ENCODE measurements at places on chromosomes 2 and 18.

DNA sequence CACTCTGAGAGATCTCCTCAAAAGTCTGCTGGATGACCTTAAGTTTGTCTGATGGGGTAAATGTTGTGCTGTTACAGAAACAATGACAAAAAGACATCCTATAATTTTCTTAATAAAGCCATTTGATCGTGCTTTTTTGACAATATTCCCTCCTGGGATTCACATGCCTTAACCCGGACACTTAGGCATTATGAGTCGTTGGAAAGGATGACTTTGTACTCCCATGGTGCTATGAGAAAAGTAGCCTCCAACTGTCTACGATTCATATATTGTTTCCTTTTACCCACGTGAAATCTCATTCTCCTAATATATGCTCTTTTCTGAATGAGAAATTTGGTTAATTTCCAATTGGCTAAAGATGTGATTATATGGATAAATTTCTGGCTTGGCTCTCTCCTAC, 6.1 kb upstream of the MPP4 start:
- no peak for DNase-seq

DNA sequence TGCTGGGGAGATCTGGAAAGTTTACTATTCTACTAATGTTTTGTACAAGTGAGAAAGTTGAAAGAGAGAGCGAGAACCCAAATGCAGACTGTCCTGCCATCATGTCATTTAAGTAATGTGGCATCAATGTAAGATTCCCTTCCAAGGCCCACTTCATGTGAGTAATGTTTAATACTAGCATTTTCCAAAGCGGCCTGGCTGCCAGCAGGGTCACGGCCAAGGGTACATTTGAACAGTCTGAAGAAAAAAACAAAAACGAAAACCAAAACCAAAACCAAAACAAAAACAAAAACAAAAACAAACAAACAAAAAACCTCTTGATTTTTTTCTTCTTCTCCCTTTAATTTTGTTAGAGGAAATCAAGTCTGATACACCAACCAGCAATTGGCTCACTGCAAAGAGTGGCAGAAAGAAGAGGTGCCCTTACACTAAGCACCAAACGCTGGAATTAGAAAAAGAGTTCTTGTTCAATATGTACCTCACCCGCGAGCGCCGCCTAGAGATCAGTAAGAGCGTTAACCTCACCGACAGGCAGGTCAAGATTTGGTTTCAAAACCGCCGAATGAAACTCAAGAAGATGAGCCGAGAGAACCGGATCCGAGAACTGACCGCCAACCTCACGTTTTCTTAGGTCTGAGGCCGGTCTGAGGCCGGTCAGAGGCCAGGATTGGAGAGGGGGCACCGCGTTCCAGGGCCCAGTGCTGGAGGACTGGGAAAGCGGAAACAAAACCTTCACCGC, 2.2 kb downstream of the HOXD10 start:
- no peak for DNase-seq

DNA sequence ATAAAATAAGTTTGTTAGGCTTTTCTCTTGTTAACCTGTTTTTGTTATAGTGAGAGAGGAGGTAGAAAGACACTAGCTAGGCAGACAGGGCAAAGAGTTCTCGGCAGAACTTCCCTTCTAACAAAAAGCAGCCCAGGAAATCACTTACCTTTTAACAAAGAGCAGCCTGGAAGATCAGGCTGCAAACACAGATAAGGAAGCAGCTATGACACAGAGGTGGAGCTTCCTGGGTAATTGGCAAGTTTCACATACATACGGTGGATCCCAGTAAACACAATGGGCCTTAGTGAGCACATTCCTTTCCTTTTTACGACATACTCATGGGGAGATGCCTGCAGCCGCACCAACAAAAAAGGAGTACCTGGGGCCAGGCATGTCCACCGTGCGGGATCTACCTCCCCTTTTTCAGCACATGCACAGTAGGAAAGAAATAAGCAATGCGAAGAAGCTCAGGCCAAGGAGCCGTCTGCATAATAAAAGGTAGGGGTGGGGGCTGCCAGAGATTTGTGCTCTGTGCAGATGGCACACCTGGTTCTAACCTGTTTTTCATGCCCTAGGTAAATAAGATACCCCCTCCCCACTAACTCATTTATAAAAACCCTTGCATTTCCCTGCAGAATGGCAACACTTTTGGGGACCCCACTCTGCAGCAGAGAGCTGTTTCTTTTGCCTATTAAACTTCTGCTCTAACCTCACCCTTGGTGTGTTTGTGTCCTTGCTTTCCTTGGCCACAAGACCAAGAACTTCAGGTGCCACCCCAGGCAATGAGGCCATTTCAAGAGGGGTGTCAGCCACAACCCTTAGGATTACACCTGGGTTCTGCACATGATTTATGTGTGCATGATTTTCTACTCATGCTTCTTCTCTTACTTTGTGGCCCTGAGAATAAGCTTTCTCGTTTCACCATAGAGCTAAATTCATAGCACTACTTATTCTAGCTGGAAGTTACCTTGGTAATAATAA, 26.5 kb downstream of the MDH1 start:
- DNase-seq, result no peak

DNA sequence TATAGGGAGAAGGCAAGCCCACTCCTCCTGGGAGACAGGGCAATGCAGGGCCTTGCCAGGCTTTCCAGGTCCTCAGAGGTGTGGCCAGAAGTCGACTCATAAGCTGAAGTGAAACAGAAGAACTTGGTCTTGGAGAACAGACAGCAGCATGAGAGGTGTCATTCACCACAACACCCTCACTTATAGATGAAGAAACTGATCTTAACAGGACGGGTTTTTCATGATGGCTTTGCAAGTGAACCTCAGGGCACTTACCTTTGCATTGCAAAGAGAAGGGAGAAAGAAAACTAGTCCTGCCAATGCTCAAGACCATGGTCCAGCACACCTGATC, 198.8 kb downstream of the CYRIA start:
- DNase-seq, result no peak

DNA sequence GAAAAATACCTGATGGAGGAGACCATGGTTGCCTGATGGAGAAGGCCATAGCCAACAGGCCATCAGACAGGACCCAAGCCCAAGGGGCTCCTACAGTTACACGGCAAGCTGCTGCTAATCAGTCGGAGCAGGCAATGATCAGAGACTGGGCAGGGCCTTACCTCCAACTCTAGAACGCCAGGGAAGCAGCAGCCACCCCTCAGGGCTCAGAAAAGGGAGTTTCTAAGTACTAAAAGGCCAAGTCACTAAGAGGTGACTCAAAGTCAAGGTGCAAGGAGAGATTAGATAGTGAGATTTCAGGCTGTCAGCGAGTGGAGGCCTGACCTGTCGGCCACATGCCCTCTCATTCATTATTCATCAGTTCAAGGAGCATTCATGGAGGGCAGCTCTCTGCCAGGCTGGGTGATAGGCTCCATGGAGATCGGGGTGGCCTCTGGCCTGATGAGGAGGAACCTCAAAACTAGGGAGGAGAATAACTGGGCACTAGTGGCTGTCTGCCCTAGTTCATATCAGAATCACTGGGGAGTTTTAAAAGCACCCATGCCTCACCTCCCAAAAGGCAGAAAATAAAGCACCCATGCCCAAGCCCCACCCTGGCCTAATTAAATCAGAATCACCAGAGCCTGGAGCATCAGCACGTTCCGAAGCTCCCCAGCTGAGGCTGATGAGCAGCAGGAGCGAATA, 3.6 kb downstream of the VIL1 start:
- no peak for DNase-seq

DNA sequence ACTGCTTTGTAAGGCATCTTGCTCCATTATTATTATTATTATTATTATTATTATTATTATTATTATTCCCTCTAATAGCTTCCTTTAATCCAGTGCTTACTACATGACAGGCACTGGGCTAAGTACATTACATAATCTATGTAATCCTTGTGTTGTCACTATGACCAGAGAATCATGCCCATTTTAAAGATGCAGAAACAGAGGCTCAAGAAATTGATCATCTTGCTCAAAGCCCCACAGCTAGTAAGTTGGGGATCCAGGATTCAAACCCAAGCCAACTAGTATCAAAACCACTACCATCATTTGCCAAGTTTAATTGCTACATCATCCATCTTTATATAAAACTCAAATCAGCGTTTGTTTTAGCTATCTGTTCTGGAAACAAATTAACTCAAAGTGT, 594 bp upstream of the NGEF start:
- no peak for DNase-seq

DNA sequence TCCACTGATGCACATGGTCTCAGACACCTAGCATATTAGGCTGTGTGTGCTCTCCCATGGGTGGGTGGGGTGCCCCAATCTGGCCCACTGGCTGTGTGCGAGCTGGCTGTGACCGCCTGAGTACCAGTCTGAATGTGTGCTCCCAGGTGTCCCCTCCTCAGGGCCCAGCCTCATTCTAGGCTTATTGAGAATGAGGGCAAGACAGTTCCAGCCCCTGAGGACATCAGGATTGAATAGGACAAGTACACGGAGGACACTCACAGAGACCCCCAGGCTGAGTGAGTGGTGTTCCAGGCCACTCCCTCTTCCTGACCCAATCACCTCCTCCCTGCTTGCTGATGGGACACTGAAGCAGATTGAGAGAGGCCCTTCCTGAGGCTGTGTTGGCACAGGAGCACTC, 116.1 kb upstream of the RAB6C start:
- DNase-seq, result no peak

DNA sequence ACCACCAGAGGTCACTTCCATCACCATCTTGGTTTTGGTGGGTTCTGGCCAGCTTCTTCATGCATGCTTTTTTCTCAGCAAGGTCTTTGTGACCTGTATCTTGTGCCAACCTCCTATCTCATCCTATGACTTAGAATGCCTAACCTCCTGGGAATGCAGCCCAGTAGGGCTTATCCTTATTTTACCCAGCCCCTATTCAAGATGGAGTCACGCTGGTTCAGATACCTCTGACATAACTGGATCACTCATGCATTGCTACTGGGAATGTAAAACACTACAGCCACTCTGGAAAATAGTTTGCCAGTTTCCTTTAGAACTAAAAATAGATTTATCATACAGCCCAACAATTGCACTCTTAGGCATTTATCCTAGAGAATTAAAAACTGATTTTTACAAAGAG, 219.2 kb downstream of the IRS1 start:
- no peak for DNase-seq

DNA sequence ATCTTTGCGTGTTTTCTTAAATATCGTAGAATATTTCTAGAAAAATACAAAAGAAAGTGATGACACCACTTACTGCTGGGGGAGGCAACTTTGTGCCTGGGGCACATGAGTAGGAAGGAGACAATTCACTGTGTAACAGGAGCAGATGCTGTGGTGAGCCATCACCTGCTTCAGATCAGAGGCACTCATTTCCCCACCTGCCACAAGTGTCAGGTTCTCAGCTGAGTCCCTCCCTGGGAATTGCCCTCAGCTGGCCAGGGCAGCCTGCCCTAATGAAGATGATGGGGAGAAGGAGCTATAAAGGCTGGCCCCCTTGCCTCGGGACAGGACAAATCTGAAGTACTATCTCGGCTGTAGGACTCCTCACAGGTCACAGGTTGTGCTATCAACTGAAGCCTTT, 322.8 kb downstream of the STK39 start:
- DNase-seq, result no peak

GRCh38 chr18:49481317-49481716, 5.7 kb downstream of the C18orf32 start:
- no peak for DNase-seq

- no peak for DNase-seq
These were observed 583.4 kb downstream of the ZEB2 start for GRCh38 chr2:143936538-143936847.

DNA sequence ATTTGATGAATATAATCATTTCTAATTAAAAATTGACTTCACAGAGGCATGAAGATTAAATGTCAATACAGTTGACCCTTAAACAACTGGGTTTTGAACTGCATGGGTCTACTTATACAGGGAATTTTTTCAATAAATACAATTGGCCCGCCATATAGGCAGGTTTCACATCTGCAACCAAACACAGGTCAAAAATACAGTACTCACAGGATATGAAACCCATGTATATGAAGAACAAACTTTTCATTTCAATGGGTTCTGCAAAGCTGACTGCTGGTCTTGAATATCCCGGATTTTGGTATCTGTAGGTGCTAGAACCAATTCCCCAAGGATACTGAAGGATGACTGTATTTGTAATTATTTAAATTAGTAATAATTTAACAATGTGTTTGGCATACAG, 555.6 kb downstream of the EPHA4 start:
- no peak for DNase-seq

DNA sequence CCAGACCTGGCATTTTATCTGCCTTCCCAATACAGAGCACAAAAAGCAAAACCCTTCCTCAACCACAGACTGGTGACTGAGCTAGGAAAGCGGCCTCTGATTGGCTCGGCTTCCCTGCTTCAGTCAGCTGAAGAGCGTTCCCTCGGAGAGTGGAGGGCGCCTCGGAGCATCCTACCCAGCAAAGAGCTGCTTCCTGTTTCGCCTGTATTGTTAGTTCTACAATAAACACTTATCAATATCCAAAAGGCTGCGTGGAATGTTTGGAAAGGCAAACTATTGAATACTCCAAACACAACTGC, 125.0 kb downstream of the CACNB4 start:
- no peak for DNase-seq

- DNase-seq, result no peak
These were observed 191.1 kb upstream of the REV1 start for GRCh38 chr2:99680946-99681345.

DNA sequence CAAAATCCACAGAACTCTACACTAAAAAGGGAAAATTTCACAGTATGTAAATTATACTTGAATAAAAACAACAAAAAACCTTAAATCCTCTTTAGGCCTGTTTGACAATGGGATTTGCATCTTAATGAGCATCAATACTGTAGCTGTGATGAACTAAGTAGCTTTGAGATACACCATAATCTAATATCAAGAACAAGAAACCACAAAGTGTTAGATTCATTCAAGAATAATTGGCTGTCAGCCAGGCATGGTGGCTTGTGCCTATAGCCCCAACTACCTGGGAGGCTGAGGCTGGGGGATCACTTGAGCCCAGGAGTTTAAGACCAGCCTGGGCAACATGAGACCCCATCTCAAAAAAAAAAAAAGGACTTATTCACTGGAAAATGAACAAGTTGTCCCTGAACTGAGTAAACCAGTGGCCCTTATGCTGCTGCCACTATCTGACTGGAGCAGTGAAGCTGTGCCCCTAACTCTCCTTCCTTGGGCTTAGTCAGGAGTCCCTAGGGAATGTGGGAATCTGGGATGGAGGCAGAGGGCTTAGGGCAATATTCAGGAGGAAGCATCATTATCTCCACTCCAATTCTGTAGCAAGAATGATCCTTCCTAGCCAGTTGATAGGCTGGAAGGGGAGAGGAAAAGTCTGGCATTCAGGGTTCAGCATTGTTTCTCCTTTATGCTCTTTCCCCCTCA, 88.5 kb downstream of the PRKCE start:
- DNase-seq, result no peak

GRCh38 chr2:156129227-156129626, 203.3 kb downstream of the NR4A2 start:
- no peak for DNase-seq

GRCh38 chr2:96532641-96533291, 3.8 kb upstream of the ARID5A start:
- DNase-seq, result no peak

GRCh38 chr18:75167759-75168618, 41.0 kb downstream of the PTGR3 start:
- DNase-seq, result no peak

- no peak for DNase-seq
These were observed 225.6 kb downstream of the HAUS1 start for GRCh38 chr18:46329736-46330246.

GRCh38 chr2:66578687-66579106, 143.8 kb downstream of the MEIS1 start:
- no peak for DNase-seq

GRCh38 chr2:8565399-8566154, 116.3 kb upstream of the ID2 start:
- DNase-seq, result no peak

GRCh38 chr2:54639609-54640008, 83.9 kb upstream of the EML6 start:
- DNase-seq, result no peak

- DNase-seq, result no peak
These were observed 31.9 kb upstream of the ITGA6 start for GRCh38 chr2:172395503-172395902.

Measured in fibroblast of gingiva (primary cell).